Activated CD4-positive, alpha-beta T cell treated with anti-CD3 and anti-CD28 coated beads, Interleukin-2, amount 10 ng/mL, durations not matched to agents 7 days and 5 days (primary cell): ENCODE measurements at places on chromosomes 4 and X. TPM values are rescaled to one million over a fixed set of nuclear protein-coding genes. Genes with fewer than 3 reads are reported as not detected.

- DNase-seq = no peak
- H3K36me3 ChIP-seq = no peaks in the 10 kb centered on the region
- no peaks in the 10 kb centered on the region for H3K27me3 ChIP-seq
- H3K4me3 ChIP-seq = no peak overlapping the region
- no peak overlapping the region for H3K27ac ChIP-seq
Observed at GRCh38 chrX:33307911-33308354, 96.6 kb upstream of the DMD start.

- H3K27me3 ChIP-seq = peaks cover 2% of the 10 kb centered on the region
- H3K4me1 ChIP-seq = no peaks in the 10 kb centered on the region
- no peak overlapping the region for H3K27ac ChIP-seq
- H3K36me3 ChIP-seq = no peaks in the 10 kb centered on the region
Observed at GRCh38 chrX:147894366-147894963, 17.3 kb upstream of the FMR1 start.

DNA sequence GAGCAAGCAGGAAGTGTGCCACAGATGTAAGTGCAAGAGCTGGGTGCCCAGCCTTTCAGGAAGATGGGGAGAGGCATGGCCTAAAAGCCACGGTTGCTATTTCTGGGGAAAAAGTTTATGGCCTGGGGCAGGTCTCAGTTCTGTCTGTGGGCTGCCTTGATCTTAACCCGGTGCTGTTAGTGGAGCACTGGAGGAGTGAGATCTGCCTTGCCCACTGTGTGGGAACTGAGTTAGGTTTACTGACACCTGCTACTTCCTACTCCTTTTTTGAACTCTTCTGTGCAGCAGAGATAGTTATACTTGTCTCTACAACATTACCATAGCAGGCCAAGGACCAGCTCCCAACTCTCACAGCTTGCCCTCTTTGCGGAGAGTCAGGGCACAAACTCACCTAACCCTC, 76.5 kb downstream of the ITM2A start:
- H3K36me3 ChIP-seq = no peaks in the 10 kb centered on the region
- H3K4me1 ChIP-seq = peaks cover 45% of the 10 kb centered on the region
- no peaks in the 10 kb centered on the region for H3K27me3 ChIP-seq
- no peak for DNase-seq
- H3K4me3 ChIP-seq = no peak overlapping the region

DNA sequence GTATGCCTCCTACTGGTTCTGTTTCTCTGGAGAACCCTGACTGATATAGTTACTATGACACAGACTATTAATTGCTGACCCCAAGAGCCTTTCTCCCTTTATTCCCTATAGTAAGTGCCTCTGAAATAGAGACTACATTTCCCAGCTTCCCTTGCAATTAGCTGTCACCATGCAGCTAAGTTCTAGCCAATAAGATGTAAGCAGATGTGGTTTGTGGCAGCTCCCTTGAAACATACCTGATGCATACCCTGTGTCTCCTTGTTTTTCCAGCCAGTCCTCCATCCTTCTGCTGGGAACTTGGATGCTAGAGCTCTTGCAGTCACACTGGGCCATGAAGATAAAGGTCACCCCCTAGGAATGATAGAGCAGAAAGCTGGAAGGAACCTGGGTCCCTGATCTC, 9.7 kb upstream of the TMEM165 start:
- H3K4me3 ChIP-seq = no peak overlapping the region
- H3K4me1 ChIP-seq = peaks cover 18% of the 10 kb centered on the region
- H3K27ac ChIP-seq = no peak overlapping the region

DNA sequence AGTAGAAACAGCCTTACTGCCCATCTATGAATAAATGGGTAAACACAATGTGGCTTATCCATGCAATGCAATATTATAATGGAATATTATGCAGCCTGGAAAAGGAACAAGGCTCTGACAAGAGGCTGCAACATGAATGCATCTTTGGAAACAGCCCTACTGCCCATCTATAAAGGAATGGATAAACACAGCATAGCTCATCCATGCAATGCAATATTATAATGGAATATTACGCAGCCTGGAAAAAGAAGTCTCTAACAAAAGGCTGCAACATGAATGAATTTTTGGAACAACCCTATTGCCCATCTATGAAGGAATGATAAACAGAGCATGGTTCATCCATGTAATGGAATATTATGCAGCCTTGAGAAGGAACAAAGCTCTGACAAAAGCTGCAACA, 161.0 kb downstream of the CRLF2 start:
- DNase-seq = no peak
- H3K27me3 ChIP-seq = no peaks in the 10 kb centered on the region

The RAB9B gene
- total RNA-seq = 0.48 TPM

The PAGE1 gene
- not detected for total RNA-seq

The TGIF2LX gene
- not detected for total RNA-seq
